ENCODE measurements at places on chromosomes 3 and 15.
A peak's percentile ranks its signal among the peaks of the same experiment; 100 is the strongest.

GRCh38 chr3:152109038-152109437, 159.7 kb upstream of the MBNL1 start:
- DNase-seq: no peak

GRCh38 chr15:73753250-73754130, at the start of gene INSYN1:
INSYN1 (minus strand) TSS chr15:73753351; CDS start chr15:73751130, 2,221 bp downstream.
- no peak for DNase-seq

DNA sequence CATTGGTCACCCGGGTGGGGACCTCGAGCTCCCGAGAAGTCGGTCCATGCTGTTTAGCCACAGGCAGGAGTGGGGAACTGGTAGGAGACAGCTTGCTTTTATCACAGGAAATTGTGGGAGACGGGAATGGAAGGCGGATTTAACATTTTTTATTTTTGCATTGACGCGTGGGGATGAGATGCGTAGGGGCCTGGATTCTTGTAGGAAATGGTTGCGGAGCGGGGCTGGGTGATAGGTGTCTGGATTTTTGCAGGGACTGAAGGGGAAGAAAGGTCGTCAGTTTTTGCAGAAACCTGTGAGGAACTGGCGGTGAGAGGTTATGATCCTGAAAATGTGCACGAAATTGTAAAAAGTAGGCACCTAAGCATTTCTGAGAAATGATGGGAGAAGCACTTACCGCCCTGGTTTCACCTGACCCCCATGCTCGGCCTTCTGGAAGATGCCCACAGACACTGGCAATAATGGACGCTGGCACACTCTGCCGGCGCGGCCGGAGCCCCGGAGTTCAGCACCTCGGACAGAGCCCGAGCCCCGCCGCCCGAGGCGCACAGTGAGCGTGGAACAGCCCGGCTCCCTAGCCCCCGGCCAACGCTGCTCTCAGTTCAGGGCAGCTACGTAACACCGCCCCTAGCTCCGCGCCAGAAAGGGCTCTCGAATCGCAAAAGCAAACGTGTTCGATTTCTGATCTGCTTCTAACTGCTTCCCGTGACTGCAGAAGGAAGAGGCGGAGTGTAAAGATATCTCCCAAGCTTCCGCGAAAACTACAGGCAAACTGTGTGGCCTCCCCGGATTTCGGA, 928 bp downstream of the ANKRD34C start:
- no peak for DNase-seq

GRCh38 chr3:142154186-142154585, 4.8 kb upstream of the TFDP2 start:
- DNase-seq: no peak

- peak; percentile 16 for DNase-seq
Observed at GRCh38 chr3:112633757-112634156, 7.2 kb downstream of the CCDC80 start.

GRCh38 chr15:72184165-72184811, 13.3 kb downstream of the GRAMD2A start:
- DNase-seq: no peak

GRCh38 chr3:55721716-55722484, 234.8 kb upstream of the WNT5A start:
- no peak for DNase-seq

GRCh38 chr3:156341831-156342416, 213.0 kb downstream of the SSR3 start:
- no peak for DNase-seq

DNA sequence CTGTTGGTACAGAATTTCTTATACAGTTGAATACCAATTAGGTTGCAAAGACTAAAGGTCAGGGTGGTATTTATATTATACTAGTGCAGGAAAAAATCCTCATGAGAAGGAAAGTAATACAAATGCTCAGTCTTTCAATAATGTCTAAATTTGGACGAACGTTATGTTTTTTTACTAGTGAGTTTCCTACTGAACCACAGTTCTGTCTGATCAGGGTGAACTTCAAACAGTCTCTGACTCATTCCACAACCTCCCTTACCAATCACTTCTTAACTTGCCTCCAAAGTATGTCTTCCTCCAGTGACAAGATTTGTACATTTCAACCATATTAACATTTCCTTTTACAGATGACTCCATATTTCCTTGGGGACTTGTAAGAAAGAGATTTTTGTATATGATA, 3.4 kb downstream of the TMEM212 start:
- DNase-seq: no peak

DNA sequence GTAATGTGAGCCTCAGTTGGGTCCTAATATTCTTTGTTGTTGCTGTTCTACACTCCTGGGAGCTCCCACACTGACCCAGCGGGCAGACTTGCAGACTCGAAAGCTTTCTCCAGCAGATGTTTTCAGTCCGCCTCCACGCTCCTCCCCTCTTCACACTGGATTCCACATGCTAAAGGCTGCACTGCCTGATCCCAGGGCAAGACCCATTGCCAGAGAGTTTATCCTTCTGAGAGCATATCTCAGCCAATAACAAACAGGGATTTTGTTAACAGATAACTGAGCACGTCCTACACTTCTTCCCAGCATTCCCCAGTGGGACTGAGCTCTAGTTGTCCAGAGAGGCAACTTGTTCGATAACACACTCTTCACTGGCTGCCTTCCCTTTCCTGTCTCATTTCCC, 8.0 kb upstream of the COL6A6 start:
- no peak for DNase-seq

DNA sequence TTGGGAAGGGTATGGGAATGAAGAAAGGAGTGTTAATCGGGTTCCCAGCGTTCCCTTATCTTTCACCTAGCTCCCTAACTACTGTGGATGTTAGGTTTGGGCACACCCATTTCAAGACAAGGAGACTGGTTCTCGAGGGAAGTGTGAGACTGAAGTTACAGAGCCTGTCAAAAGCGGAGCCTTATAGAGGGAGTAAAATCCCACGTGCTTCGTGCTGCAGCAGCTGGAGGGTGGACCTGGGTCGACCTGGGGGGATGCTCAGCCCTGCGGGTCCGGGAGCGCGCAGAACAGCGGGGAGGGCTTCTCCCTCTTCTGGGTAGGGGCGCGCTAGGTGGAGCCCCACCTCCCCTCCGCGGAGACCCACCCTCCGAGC, 314 bp upstream of the TMED3 start:
- no peak for DNase-seq

- no peak for DNase-seq
Observed at GRCh38 chr15:26087881-26088280, 224.8 kb upstream of the ATP10A start.

DNA sequence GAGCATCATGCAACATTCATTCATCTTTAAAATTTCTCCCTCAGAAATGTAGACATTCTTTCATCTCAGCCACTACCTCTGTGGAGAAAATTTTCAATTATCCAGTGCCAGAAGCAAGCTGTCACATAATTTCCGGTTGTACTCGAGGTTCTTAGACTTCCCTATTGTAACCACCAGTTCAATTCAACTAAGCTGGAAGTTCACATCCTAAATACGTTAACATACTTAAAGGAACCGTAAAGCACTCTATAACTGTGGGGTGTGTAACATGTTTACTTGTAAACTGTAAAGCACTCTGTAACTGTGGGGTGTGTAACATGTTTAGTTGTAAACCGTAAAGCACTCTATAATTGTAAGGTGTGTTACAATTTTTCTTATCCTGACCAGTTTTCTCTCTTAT, 150.3 kb downstream of the PLCL2 start:
- no peak for DNase-seq

DNA sequence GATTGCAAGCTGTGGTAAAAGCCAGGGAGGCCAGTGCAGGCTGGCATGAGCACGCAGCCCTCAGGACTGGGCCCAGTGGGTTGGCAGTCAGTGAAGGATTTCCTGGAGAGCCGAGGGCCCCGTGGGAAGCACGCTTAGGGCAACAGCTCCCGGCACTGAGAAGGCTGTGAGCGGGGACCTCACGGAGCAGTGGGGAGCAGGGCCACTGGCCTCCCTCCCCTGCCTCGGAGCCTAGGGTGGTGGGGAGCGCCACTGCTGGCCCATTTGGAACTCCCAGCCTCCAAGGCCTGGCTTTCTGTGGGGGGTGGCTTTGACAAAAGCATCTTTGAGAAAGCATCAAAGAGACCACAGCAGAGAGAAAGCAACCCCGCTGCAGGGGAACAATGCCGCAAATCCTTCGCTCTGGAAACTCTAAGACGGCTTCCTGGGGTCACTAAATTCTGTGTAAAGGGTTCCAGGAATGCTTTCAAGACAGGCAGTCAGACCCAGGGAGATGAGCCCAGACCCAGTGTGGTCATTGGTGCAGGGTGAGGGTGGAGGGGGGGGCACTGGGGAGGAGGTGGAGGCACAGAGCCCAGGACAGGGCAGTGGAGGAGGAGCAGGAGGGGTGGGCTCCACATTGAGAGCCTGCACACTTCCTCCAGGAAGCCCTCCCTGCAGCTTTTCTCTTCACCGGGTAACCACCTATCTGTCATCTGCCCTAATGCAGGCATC, 9.5 kb upstream of the APBA2 start:
- no peak for DNase-seq

GRCh38 chr15:70954171-70954570, 61.5 kb downstream of the LRRC49 start:
- DNase-seq: no peak

GRCh38 chr3:143000528-143000927, 842 bp upstream of the U2SURP start:
- no peak for DNase-seq

- DNase-seq: peak; percentile 59
Observed at GRCh38 chr3:136250903-136251460, 842 bp downstream of the PCCB start.

DNA sequence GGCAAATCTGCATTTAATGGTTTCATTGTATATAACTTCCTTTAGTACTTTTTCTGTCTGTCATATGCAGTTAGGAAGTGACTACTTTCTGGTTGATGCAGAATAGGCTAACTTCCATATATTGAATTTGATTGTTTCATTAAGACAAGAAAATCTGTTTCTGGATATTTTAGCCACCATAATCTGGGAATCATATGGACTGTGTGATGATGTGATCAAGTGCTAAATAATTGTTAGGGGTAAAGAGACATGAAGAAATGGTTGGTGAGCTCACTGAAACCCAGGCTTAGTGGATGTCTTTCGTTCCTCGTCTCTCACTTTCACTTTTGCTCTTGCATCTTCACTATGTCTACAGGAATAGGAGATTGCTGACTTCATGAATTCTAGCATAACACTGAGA, 3.5 kb upstream of the MNS1 start:
- no peak for DNase-seq

DNA sequence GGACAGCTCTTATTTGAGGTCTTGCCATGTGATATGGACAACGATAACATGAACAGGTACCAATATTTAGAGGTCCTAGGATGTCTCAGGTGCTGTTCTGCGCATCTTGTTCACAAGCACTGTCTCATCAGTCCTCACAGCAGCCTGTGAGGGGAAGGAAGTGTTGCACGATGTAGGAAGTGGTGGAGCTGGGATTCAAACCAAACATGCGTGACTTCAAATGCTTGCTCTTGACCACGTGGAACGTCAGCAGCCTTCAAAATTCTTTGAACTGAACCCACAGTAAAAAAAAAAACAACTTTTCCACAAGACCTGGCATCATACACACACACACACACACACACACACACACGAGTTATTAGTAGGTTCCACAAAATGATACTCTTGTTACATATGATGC, 153.4 kb upstream of the SMAD3 start:
- DNase-seq: no peak

- no peak for DNase-seq
Observed at GRCh38 chr15:100099976-100100375, 241.8 kb downstream of the ADAMTS17 start.

DNA sequence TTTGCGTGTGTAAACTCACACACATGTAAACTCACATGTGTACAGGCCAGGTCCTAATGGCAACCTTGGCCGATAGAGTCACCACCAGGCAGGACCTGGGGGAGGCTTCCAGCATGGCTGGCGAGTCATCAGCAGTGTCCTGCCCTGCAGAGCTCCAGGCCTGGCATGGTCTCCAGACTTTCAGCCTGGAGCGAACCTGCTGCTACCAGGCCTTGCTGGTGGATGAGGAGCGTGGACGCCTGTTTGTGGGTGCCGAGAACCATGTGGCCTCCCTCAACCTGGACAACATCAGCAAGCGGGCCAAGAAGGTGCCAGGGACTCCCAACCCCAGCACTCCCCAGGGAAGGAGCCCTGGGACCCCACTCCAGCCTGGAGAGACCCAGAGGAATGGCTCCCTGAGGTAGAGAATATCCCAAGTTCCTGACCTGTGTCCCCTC, 1.0 kb downstream of the SEMA3B start:
- DNase-seq: no peak

DNA sequence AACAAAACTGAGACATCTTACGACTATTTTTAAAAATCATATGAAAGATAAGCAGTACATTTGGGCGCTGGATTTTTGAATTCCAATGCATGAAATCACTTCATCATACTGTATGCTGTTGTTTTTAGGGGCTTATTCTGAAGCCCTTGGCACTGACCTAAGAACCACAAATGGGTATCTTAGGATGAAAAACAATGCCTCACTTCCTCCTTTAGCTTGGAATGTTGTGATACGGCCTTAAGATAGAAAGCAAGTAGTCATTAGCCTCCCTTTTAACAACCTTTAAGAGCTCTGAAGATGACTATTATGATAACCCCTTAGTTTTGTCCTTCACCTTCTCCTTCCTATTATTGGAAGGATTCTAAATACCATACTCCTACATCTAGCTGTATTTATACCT, 289.8 kb downstream of the ARPP21 start:
- DNase-seq: no peak

DNA sequence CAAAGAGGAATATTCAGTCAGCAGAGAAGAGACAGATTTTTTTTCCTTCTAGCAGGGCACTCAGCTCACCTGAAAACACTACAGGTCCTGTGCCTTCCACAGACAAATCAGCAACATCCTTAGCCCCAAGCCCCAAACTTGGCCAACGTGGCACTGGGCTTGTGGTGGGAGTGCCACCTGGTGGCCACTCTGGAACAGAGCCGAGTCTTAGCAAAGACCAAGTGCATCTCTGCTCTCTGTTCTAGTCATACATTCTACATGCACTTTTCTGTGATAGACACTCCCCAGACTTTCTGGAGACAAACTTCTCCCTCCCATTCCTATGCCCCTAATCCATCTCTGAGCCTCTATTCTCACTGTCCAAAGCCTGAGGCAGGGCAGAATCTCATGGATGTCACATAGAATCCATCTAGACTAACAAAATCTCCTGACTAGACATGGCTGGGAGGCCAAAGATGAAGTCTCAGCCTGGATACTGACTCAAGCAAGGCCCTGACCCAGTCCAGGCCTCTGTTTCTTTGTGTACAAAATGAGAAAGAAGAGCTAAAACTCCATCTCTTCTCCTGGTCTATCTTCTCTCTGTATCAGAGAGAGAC, 5.1 kb upstream of the SEMA7A start:
- DNase-seq: peak; percentile 40

GRCh38 chr3:66885326-66886000, 112.6 kb upstream of the KBTBD8 start:
- DNase-seq: no peak
